Fibroblast of upper back skin (primary cell): ENCODE measurements at places on chromosomes 12 and 14.

- DNase-seq = no peak
Observed at GRCh38 chr14:36835128-36835527, 173.5 kb downstream of the PAX9 start.

- DNase-seq = no peak
Observed at GRCh38 chr12:2652011-2652400, 142.8 kb upstream of the FKBP4 start.

DNA sequence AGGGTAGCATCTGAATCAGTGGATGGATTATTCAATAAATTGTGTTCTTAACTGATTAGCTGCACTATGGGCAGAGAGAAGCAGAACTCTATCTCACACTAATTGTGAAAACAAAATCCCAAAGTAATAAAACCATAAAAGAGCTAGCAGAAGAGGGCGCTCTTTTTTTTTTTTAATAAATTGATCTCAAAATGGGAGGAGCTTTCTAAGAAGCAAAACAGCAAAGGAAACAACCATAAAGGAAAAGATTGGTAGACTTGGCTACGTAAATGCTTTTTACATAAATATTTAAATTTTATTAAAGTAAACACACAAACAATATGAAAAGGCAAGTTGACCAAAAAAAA lies 1.5 kb upstream of the TM7SF3 start:
- DNase-seq = peak; percentile 35

GRCh38 chr12:6018265-6018664 lies 73.2 kb upstream of the ANO2 start:
- DNase-seq = no peak

DNA sequence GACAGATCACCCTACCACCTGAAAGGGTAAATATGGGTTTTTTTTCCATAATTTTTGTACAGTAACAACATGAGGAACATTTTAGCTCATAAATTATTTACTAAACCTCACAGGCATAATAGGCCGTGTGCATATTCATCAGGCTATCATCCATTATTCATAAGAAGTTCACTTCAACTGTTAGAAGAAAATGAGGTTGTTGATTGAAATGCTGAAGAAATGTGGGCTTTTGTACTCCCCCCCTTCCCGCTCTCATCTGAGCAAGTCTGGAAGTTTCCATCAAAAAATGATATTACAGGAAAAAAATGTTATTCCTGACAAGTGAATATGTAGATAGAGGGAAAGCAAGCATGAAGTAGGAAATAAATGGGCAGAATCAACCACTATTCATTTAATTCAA lies 7.9 kb upstream of the POU6F1 start:
- DNase-seq = no peak

DNA sequence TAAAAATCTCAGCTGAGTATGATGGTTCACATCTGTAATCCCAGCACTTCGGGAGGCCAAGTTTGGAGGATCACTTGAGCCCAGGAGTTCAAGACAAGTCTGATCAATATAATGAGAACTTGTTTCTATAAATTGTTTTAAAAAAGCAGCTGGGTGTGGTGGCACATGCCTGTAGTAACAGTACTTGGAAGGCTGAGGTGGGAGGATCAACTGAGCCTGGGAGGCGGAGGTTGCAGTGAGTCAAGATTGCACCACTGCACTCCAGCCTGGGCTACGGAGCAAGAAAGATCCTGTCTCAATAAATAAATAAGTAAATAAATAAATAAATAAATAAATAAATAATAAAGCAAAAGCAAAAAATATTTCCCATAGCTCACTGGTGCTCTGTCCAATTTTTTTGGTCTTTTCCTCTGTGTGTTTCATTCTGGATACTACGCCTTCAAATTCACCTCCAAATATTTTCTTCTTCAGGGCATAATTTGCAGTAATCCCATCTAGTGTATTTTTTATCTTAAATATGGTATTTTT lies 32.7 kb upstream of the SNX6 start:
- DNase-seq = no peak

DNA sequence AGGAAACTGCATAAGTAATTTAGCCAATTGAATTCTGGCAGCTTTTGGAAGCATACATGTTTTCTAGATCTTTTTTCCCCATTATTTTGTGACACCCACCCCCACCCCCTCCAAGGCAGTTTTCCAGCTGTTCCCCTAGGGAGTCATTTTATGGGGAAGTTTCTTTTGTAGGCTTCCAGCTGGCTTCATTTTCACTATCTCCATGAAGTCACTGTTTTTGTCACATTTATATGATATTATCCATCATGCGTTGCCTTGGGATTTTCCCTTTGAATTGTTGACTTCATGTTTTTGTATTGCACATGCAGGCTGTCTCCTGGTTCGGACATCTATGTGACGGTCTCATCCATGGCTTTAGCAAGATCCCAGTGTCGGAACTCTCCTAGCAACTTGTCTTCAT lies 233.6 kb upstream of the RGS6 start:
- DNase-seq = no peak

DNA sequence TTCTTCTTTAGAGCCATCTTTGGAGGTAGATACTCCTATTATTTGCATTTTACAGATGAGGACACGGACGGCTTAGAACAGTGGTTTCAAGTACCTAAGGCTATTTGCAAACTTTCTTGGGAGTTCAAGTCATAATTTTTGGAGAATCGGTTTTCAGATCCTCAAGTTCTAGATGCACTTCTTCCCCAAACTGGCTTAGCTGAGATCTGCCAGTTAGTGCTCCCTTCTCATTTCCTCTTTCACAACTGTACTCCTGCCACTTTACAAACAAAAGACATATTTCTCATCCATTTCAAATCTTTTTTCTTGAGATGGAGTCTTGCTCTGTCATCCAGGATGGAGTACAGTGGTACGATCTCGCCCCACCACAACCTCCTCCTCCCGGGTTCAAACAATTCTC lies 77.3 kb downstream of the HELB start:
- no peak for DNase-seq

DNA sequence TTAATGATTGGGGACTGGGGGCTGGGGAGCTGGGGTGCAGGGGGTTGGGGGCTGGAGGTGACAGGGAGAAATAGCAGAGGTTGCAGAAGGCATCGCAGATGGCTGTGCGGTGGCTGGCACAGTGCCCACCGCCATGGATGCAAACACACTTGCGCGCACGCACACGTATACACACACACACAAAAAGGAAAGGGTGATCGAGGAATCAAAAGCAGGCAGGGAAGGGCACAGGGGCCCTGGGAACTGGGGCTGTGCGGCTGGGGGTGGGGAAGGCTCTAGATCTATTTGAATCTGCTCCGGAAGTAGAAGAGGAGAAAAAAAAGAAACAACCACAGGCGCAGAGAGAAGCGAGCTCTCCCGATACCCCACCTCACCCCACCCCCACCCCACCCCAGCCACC lies 39.4 kb downstream of the ZFHX2 start:
- DNase-seq = no peak

DNA sequence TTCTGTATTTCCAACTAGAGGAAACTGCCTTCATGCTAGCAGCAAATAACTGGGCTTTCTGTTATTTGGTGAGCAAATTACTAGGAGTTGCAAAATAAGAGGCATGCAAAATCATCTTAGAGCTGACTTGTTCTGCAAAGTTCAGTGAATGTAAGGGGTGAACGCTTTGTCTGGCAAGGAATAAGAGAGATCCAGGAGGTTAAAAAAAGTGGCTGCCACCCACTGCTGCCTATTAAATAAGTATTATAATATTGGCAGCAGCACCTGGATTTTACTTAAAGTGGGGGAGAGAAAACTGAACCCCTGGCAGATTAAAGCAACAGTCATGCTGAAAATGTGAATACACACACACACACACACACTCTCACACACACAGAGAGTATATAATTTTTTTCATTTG lies 557.0 kb downstream of the FLRT2 start:
- DNase-seq = no peak

- no peak for DNase-seq
Observed at GRCh38 chr14:97723351-97723750, 926.2 kb downstream of the VRK1 start.

DNA sequence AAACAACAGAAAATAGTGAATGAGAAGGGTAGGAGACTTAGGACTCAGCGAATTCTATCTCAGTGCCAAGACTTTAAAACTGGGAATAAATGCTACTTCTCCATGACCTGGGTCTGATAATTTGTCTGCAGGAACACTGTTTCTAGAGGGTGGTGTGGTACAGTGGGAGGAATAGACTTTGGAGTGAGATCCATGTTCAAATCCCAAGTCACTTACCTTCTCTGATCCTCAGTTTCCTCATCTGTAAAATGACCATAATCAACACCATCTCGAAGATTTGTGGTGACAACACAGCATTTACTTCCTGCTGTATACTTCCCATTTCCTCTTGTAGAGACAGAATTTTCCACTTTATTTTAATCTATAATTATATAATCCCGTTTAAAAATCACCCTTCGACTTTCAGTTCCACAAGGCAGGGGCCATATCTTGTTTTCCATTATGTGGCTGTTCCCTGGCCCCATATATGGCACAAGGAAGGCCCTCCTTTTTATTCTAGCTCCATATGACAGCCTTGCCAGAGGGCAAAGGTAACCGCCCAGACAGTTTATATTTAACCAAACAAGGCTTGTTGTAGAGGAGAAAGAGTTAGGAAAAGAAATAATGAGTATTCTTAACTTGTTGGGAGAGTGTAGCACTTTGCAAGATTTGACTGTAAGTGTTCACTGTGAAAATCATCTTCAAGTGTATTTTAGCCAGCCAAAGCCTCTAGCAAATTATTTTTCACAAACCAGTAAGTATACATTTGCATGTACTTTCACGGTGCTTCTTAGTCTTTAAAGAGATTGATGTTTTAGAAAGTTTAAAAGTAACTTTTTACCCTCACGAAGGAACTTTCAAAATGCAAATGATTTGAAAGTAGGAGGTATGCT lies 243.1 kb downstream of the AKAP6 start:
- no peak for DNase-seq

DNA sequence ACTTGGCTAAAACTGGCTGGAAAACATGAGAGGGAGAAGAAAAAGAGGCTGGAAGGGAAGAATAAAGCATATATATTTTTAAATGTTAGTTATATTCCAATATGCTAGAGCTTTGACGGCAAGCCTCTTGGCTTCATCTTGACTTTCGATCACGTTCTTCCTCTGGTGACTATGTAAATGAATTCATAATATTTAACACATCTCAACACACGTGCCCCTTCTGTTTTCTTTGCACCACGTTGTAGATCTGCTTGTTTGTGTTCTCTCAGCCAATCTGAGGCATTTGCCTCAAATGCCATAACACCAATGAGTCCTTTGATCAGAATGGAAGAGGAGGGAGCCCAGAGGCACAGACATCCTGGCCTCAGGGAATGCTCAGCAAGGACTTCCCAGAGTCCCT lies 45.4 kb upstream of the TRIM9 start:
- DNase-seq = no peak

DNA sequence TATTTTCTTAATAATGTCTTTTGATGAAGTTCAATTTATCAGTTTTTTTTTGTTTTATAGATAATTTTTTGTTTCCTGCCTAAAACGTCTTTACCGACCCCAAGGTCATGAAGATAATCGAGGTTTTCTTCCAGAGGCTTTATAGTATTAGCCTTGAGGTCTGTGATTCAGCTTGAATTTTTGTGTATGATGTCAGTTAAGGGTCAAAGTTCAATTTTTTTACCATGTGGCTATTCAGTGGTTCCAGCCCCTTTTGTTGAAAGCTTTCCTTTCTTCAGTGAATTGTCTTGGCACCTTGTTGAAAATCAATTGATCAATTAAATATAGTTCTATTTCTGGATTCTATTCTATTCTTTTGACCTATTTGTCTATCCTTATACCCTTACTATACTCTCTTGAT lies 3.2 kb upstream of the MGST1 start:
- no peak for DNase-seq

GRCh38 chr14:104114421-104115130 lies 23.8 kb upstream of the KIF26A start:
- no peak for DNase-seq

DNA sequence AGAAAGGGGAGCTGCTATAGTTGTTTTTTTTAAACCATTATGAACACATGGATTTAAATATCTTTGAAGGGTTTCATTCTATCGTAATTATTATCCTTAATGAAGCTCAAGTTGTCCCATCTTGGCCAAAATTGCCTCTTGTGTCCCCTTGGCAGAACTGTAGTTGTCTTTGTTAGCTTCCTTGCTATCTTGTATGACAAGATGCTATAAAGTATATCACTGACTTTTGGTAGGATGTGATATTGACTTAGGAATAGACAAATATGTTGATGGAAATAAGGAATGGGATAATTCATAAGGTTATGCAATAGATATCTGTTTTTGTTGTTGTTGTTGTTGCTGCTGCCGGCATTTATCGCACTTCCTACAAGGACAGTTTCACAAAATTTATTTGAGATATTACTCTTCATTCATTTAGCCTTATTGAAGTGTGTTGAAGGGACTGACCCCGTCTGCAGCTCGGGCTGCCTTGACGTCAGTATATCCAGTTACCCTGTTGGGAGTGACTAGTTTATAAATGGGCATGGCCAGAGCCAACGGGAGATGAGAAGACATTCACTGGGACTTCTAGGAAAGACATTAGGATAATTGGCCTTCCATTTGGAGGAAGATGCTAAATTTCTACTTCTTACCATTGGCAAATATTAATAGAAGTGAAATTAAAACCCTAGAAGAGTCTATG lies 26.1 kb upstream of the APOLD1 start:
- DNase-seq = no peak

- DNase-seq = no peak
Observed at GRCh38 chr12:111216387-111217159, 152.3 kb downstream of the PHETA1 start.

GRCh38 chr12:61717986-61718385 lies 542.2 kb upstream of the USP15 start:
- DNase-seq = no peak

DNA sequence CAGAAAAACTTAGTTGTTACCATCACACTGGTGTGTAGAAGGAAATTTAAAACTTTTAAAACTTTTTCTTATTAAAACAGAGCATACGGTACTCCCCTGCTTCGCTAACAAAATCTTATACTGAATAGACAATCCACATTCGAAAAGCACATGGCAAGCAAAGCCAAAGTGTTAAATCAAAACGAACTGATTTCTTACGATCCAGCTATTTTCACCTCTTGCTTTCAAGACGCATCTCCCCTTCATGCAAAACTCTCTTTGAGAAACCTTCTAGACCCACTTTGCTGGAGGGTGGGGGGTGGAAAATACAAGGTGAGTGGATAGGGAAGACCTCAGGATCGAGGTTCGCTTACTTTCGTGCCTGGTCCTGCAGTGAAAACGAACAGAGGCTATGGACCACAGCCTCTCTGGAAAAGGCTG lies 328 bp downstream of the INTS13 start:
- DNase-seq = no peak

- no peak for DNase-seq
Observed at GRCh38 chr12:15839682-15840081, 42.5 kb upstream of the STRAP start.

GRCh38 chr12:80233926-80234325 lies 134.6 kb downstream of the OTOGL start:
- no peak for DNase-seq

DNA sequence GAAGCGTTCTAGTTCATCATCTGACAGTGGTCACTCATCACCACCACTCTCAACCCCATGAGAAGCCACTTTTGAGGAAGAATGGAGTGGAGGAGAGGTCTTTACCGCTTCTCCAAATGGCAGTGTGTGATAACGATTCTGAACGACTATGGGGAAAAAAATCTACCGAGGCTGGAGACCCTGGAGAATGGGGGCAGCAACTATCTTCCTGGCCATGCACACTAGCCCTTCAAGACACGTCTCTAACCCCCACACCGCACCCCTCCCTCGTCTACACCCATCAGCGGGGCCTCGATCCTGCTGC lies 365 bp downstream of the ING4 start:
- no peak for DNase-seq

GRCh38 chr14:61737915-61738314 lies 24.3 kb upstream of the SNAPC1 start:
- DNase-seq = peak; percentile 18
